ENCODE measurements at places on chromosomes 7 and 10.

DNA sequence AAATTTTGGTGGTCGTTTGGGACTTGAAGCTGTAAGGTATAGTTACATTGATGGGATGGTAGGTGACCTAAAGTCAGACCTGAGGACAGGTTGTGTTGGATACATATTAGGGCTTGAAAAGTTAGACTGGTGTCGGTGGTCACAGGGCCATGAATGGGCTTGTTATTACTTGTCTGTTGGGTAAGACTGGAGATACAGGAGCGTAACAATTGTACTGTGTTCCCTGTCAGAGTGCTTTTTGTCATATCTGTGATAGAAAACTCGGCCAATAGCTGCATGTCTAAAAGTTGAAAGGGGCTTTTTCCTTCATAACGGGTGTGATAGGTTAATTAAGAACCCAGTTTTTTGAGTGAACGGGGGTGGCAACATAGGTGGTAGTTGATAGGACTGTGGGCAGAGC lies 13.5 kb upstream of the CHST3 start:
- DNase-seq = no peak

GRCh38 chr7:102404005-102404861 lies 8.1 kb downstream of the PRKRIP1 start:
- DNase-seq = no peak

DNA sequence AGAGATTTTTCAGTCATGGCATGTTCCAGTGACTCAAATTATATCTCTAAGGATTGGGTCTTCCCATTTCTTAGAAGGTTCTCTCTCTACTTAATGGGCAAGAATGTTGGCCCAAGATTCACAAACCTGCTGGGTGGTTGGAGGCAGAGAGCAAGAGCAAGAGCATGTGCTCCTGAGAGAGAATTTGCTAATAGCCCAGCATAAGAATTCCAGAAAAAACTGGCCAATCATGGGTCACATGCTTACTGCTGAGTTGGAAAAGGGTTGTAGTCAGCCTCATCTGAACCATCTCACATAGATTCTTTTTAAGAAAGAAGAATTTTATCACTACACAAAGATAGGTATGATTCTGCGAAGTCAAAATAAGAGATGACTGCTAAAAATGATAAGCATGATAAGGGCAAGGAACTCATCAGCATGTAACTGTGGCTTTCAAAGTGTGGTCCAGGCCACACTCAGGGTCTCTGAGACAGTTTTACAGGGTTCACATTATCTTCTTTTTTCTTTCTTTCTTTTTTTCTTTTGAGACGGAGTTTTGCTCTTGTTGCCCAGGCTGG lies 8.2 kb upstream of the VCL start:
- DNase-seq = no peak

DNA sequence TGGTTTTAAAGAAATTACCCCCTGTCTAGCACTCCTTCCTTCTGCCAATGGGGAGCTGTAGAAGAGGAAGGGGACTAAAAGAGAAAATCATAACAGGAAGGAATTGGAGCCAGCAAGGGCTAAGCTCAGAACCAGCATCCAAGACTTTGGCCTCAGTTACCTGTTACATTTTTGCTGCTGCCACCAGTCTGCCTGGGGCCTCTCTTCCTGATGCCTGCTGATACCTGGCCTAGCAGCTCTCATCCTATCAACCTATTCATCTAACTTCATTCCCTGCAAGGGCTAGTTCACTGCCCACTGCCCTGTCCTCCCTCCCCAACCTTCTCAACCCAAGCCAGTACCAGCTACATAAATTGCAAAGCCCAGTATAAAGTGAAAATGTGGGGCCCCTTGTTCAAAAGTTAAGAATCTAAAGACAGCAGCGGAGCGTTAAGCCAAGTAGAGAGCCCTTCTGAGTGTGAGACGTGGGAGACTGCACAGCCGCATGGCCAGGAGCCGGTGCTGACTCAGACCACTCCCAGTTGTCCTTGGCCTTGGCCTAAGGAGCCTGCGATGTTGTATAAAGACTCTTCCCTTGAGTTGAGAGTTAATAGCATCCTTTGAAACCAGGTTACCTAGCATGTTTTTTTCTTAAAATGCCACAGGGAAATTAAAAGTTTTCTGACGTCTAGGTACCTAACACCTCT lies 13.2 kb upstream of the AOC1 start:
- no peak for DNase-seq

DNA sequence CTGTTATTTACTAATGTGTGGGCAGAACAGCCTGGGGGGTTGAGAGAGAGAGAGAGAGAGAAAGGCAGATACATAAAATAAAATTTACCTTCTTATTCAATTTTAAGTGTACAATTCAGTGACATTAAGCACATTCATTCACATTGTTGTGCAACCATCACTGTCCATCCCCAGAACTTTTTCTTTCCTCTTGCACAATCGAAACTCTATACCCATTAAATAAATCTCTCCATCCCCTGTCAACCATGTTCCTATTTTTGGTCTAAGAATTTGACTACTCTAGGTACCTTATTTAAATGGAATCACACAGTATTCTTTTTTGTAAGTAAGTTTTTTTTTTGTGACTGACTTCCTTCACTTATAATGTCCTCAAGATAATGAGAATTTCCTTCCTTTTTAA lies 181.6 kb downstream of the SND1 start:
- DNase-seq = no peak

- DNase-seq = no peak
These were observed 162.2 kb upstream of the BMPER start for GRCh38 chr7:33742999-33743587.

DNA sequence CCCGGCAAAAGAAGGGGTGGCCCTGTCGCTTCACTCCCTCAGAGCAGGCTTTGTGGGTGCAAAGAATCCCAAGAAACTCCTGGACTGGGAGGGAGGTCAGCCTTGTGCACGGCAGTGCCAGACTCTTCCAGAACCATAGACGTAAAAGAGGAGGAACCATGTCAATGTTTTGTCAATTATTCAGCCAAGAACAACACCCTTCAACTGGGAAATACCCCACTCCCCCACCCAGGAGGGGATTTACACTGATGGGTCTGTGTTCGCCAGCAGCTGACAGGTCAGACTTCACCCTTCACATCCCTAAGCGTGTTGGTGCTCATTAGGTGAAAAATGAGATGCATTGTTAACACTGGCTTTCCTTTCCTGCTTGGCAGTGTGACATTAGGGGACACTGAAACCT lies 116.8 kb upstream of the BMPER start:
- peak; percentile 28 for DNase-seq

GRCh38 chr7:29270594-29271318 lies 76.2 kb downstream of the CHN2 start:
- no peak for DNase-seq

GRCh38 chr7:85627791-85628586 lies 441.1 kb upstream of the SEMA3D start:
- DNase-seq = no peak

DNA sequence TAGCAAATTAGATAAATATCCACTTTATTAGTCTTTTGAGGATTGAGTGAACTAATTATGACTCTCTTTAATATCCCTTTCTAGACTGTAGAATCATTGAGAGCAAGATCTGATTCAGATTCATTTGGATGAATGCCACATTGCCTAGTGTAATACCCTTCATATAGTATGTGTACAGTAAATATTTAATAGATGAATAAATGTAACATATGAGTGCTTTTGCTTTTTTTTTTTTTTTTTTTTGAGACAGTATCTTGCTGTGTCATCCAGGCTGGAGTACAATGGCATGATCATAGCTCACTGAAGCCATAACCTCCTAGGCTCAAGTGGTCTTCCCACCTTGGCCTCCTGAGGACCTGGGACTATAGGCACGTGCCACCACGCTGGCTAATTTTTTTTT lies 14.8 kb downstream of the SAMD8 start:
- no peak for DNase-seq

DNA sequence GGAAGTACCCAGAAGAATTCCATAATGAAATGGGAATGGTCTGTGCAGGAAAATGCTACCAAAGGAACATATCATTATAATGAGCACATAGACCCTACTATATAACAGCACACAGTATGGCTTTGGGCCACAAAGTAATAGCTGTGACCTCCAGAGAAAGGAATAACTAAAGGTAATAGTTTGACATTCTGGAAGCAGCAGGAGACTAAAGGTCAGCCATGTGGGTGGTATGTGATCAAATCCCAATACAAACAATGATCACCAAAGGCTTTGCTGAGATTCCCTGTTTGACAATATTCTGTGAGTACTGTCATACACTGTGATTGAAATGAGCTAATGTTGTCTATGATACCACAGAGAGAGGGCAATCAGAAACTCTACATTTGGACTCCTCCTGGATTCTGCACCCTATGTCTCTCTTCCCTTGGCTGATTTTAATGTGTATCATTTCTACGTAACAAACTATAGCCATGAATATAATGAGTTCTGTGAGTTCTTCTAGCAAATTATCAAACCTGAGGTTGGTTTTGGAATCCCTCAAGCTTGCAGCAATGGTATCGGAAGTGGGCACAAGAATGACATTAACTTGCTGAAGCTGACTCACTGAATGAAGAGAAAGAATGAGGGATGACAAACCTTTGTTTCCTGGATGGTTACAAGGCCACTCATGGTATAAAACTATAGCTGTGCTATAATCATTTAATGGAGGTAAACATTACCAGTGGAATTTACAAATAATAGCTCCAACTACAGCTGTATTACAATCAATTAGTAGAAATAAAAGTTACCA lies 99.6 kb downstream of the JMJD1C start:
- no peak for DNase-seq

Data from thymus (tissue), 14 donors.